Esophagus squamous epithelium (tissue), 5 donors: ENCODE measurements at places on chromosomes 12 and 14. TPM values are rescaled to one million over a fixed set of nuclear protein-coding genes. Genes with fewer than 3 reads are reported as not detected.

Gene TEX22
- not detected for total RNA-seq

Gene BEST3
- not detected for total RNA-seq

DNA sequence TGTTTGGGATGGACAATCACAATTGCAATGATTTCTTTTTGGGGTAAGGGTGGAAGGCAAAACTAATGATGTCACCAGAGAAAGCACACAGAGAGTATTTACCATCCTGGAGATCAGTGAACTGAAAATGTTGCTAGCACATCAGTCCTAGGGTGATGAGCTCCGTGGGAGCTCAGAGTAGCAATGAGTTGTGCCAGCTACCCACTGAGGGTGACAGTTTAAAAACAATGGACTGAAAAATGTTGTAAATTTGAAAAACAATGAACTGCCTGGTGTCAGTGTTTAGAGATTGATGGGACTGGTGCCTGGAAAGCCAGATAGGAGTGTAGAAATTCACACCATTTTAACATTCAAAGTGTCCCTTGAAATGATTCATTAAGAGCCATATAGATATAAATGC is 198.5 kb downstream of the ATP23 start:
- no peak for DNase-seq

DNA sequence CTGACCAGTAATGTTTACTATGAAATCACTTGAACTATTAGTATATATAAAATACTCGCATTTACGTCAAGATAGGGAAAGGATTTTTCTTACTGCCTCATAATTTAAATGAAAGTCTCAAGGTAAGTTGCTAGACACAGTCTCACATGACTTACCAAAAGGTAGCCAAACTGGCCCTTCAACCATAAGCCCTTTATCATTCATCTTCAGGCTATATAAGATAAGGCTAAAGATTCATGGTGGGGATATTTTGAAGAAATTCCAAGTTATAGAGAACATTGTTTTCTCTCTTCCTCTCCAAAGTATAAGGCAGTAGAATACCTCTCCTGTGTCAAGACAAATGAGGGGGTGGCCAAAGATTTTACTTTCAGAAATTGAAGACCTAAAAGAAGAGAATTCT is 23.4 kb downstream of the KIF21A start:
- DNase-seq: no peak

DNA sequence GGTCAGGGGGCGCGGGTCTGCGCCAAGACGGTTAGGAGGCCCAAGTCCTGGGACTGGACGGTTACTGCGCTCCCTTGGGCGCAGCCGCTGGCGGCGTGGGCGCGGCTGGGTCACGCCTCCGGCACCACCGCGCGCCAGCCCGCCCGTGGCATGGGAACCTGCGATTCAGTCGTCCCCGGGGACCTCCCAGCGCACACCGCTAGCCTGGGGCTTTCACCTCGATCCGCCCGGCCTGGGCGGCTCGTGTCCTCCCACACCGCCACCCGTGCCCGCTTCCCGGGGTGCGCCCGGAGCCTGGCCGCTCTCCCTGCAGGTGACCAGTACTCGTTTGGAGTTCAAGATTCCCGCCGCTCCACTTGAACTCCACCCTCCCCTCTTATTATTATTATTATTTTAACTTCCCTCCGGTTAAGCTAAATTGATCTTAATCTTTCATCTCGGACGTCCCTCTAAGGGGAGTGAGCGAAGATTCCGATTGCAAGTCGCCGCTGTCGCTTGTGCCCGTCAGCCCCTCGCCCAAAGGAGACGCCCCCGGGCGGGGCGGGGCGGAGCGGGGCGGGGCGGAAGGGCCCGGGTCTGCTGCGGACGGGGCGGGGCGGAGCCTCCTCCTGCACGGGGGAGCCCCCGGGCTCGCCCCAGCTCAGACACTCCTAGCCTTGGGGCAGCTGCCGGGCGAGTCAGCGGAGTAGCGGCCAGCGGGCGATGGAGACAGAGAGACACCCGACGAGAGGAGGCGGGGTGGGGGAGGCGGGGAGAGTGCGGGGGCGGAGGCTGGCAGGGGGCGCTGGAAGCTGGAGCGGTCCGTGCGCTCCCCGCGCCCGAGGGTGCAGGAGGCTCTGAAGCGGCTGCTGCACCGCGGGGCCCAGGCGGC is at the start of gene KCNMB4:
KCNMB4 (plus strand) TSS at position 643 of the 871 bp plus-strand sequence. CDS start 445 bp downstream, outside the sequence.
- peak; percentile 5 for DNase-seq

DNA sequence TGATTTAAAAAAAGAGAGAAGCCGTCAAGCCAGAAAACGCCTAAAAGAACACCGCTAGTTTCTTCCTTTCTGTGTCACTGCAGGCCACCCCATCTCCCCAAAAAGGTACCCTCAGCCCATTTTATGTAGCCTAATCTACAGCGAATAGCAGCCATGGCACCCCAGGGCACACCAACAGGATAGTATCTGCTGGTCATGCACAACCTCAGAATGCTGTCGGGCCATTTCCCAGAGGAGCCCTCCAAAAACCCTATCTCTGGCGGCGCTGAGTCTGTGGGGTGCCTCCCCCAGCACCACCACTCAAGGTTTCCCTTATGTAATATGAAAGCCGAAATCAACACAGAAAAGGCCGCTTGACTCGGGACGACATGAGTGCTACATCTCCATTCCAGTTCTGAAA is 98.9 kb downstream of the BCL11B start:
- DNase-seq: no peak

GRCh38 chr14:36096090-36096489 is 80.4 kb downstream of the PTCSC3 start:
- DNase-seq: no peak

GRCh38 chr12:105227879-105228278 is 8.1 kb downstream of the APPL2 start:
- no peak for DNase-seq

DNA sequence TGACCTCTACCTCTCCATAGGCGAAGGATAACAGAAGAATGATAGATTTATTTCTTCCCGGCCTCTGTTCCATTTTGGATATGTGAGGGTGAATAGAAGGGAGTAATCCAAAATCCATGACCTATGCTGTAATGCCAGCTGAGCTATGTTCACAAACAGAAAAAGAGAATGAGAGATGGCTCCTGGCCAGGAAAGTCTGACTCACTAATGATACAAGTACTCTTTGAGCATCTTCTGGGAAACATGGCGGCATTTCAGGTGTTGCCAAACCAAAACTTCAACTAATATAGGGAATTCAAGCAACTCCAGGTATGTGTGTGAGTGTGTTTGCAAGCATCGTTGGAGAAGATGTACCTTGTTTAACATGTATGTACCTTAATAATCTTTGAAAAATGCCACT is 55.1 kb downstream of the MED13L start:
- no peak for DNase-seq
